ENCODE measurements at places on chromosomes 5 and 9. TPM values are rescaled to one million over a fixed set of nuclear protein-coding genes. Genes with fewer than 3 reads are reported as not detected.

- DNase-seq: no peak
Measured at GRCh38 chr9:107275530-107275929, 7.5 kb upstream of the RAD23B start.

The SOHLH1 gene
- total RNA-seq: not detected

DNA sequence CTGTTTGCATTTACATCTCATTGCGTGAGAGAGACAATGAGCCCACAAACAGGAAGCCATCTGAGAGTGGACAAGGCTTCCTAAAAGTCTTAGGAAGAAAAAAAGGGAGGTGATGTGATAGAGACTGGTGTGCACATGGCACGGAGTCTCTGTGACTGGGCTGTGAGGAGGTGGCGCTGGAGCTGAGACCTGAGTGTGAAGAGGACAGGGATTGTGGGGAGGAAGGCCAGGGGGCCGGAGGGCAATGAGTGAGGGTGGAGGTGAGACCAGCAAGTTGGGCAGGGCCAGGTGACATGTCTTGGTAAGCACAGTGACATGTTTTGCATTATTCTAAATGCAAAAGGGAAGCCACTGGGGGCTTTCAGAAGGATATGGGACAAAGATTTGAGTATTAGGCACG lies 45.0 kb downstream of the TSPAN17 start:
- DNase-seq: no peak

- DNase-seq: no peak
Measured at GRCh38 chr5:111320953-111321352, 96.8 kb downstream of the CAMK4 start.

- peak; percentile 93 for DNase-seq
Measured at GRCh38 chr5:89313044-89313443, 430.1 kb upstream of the MEF2C start.

All from LHCN-M2 (cell line).